Kidney (tissue), 22 donors: ENCODE measurements at places on chromosomes 2 and 18. TPM values are rescaled to one million over a fixed set of nuclear protein-coding genes. Genes with fewer than 3 reads are reported as not detected.

DNA sequence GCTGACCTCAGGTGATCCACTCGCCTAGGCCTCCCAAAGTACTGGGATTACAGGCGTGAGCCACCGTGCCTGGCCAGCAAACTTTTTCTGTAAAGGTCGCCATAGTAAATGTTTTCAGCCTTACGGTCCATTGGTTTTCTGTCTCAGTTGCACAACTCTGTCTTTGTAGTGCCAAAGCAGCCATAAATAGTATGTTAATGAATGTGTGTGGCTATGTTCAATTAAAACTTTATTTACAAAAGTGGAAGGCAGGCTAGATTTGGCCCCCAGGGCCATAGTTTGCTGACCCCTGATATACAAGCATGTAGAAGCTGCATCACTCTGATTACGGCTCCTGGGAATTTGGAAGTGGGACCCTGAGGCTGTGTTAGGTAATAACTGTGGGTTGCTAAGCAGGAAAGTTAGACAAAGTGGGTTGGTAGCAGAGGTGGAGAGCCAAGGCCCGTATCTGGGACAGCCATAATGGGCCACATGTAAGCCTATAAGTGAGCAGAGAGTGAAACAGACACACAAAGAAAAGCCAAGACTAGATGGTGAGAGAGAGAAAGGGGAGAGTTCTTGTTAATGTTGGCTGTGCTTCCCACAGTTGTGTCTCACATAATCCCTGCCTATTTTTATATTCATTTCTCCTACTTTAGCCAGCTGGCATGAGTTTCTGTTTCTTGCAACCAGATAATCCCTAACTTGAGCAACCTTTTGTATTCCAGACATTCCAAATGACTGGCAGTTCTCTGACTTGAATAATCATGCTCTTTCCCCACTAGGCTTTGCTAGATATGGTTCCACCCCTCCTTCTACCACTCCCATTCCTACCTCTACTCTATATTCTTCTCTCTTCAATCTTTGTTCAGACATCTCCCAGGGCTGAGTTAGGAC, 223.3 kb upstream of the STON1 start:
- no peak for DNase-seq

DNA sequence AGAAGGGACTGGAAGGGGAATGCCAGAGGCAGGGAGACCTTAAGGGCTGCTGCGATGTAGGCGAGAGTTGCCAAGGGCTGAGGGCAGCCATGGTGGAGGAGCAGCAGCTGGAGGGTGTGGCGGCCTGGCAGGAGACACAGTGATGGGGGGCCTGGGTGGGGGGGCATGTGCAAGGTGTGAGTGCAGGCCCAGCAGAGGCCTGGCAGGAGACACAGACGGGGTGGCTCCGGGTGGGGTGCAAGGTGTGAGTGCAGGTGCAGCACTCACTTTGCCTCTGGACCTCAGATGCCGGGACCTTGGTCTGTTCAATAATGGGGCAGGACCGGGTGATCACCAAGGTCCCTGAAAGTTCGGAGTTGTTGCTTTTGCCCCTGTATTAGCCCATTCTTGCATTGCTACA, 76.2 kb upstream of the ODC1 start:
- no peak for DNase-seq

GRCh38 chr2:105323111-105323510, 6.4 kb downstream of the TGFBRAP1 start:
- no peak for DNase-seq

DNA sequence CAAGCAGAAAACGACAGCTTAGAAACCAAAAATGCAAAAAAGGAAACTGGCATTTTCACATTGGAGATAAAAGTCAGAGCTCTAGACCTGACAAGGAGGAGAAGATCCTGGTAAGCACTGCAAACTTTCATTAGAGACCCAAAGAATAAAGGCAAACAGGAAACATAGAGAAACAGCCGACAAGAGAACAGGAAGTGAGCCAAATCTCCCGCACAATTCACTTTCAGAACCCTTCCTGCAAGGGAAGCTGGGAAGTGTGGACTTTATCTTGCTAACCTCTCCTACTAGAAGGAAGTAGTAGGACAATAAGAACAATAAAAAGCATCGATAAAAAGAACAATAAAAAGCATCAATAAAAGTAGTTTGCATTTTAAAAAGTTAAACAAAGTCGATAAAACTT, 417.8 kb upstream of the SPHKAP start:
- DNase-seq = no peak

DNA sequence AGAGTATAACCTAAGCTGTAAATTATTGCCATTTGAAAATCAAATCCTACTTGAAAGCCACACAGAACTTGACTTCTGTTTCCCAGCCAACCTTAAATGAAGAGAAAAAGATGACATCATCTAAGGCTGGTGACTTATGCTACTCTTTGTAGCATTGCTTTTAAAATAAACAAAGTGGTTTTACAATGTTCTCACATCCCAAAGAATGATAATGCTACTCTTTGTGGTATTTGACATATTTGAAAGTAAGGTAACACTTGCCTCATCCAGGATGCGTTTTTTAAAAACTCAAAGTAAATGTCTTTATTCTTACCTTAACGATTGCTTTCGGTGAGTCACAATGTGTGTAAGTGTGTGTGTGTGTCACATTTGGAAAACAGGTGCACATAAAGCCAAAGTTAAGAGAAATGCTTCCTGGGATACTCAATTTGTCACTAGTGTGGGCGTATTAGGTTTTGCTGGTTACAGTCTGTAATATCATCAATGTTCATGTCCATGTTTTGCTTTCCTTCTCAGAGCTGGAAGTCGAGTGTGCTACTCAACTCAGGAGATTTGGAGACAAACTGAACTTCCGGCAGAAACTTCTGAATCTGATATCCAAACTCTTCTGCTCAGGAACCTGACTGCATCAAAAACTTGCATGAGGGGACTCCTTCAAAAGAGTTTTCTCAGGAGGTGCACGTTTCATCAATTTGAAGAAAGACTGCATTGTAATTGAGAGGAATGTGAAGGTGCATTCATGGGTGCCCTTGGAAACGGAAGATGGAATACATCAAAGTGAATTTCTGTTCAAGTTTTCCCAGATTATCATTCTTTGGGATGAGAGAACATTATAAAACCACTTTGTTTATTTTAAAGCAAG, 2.6 kb downstream of the PMAIP1 start:
- no peak for DNase-seq

IL36B gene
- not detected for polyA plus RNA-seq
